Suprapubic skin (tissue), 4 donors: ENCODE measurements at places on chromosomes 11 and 22. TPM values are rescaled to one million over a fixed set of nuclear protein-coding genes. Genes with fewer than 3 reads are reported as not detected.

Gene ZNF215
- 1.6 TPM for total RNA-seq

Gene BAIAP2L2
- total RNA-seq: 1.6 TPM

Gene PACSIN3
- total RNA-seq: 42.5 TPM

Gene MS4A6A
- 13.4 TPM for total RNA-seq

Gene MEI1
- not detected for total RNA-seq
